ENCODE measurements at places on chromosomes 4 and X.

- DNase-seq: no peak
These were observed 30.3 kb upstream of the BRS3 start for GRCh38 chrX:136457303-136457917.

GRCh38 chr4:105894660-105895582 is at the start of gene NPNT:
TSS of gene NPNT (plus strand) at chr4:105895471. CDS start at chr4:105895653, 182 bp downstream.
- no peak for DNase-seq

DNA sequence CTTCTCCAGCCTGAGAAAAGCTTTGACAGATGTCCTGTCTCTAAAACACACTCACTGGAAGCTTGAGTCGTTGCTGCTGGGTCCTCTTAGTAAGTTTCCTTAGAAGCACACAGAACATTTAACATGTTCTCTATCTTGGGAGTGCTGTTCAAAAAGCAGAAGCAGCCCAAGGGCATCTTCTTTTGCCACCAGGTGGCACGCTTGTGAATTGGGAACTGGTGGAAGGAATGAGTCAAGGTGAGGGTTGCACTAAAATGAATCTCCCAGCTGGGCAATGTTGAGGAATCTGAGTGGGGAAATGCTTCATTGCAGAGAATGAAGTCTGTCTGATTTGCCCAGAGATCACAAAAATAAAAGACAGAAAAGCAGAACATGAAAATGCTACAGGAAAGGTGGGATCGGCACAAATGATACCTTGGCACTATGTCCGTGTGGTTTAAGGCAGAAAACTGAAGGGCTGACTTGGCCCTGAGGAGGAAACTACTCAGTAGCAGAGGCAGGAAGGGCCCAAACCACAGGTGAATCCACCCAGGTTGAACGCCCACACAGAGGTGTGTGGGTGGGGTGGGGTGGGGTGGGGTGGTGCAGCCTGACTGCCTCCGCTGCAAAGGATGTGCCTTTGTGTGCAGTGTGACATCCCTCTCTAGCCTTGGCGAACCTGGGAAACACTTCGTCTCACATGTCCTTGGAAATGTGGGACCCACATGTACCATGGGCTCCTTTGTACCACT is 26.0 kb downstream of the KIT start:
- DNase-seq: no peak

- DNase-seq: no peak
These were observed 85.9 kb downstream of the RASL11B start for GRCh38 chr4:52948057-52948423.

- DNase-seq: no peak
These were observed 6.2 kb downstream of the RTL5 start for GRCh38 chrX:72125331-72126047.

DNA sequence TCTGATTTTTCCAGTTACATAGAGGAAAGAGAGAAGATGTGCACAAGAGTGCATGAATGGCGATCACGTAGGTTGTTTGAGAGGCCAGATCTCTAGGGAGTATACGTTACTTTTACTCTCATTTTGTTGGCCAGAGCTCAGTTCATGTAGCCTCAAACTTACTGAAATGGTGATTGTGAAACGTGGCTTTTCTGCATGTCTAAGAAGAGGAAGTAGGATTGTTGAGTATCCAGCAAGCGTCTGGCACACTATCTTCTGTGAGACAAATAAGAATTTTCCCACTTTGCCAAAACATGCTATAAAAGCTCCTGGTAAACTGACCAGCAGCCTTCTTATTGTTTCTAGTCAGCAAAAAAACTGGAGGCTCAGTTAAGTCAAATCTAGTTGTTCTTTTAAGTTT is 264.5 kb upstream of the EMCN start:
- DNase-seq: no peak

DNA sequence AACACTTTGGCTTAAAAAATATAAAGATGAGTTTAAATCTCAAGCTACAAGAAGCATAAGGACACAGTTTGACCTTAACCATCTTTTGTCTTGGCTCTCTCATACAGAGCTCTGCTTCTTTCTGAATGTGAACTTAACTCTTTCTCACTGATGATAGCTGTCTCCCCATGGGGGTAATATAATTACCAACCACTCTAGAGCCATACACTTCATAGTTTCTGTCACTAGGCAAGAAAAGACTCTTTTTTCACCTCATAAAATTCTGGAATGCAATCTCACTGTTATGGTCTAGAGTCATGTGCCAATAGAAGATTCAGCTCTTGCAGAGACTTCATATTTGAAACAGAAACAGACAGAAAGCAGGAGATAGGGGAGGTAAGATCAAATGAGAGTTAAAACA is 481.7 kb upstream of the AGA start:
- DNase-seq: no peak

DNA sequence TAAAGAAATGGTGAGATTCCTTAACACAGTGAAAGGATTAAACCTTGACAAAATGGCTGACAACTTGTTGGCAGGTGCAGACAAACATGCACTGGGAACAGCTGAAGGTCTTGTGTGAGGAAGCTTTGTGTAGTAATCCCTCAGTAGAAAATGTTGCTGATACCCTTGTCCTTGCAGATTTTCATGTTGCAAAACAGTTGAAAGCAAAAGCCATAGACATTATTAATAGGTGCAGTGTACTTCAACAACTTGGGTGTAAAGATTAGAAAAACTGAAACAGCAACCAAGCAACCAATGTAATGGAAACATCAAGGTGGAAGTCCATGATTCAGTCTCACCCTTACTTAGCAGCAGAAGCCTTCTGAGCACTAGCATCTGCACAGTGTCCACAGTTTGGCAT is 29.8 kb downstream of the UGT2B7 start:
- no peak for DNase-seq

GRCh38 chrX:37420185-37420584 is 71.0 kb downstream of the PRRG1 start:
- no peak for DNase-seq

DNA sequence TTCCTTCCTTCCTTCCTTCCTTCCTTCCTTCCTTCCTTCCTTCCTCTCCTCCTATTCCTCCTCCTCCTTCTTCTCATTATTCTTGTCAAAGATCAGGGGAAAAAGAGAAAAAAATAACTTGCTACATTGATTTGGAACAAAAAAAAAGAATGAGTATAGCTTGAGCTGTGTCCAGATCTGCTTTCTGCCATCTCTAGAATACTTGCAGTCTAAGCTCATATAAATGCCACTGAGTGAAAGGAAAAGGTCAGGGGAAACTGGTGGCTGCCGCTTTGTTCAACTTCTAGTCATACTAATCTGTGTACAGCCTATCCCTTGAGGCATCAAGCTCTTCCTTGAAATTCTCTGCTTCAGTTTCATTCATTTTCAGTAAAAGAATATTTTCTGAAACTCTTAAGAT is 28.3 kb upstream of the EPHA5 start:
- no peak for DNase-seq

DNA sequence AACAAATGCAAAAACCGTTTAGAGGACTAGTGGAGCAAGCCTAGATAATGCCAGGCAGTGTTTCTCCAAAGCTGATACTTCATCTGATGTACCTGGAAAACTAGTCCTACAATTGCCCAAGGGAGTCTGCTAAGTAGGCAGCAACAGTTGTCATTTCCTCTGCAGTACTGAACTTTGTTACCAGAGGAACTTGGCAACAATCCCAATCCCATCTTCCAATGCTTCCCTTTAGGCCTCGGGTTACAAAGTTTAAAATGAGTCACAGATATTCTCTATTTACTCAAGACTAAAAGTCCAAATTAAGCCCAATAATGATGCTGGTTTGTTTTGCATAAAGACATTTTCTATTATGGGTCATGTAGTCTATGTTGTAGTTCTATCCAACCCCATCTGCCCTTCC is 120.0 kb upstream of the GLRA2 start:
- no peak for DNase-seq

All from activated CD8-positive, alpha-beta memory T cell treated with anti-CD3 and anti-CD28 coated beads for 1 hour (primary cell).